Stimulated activated CD4-positive, alpha-beta T cell treated with anti-CD3 and anti-CD28 coated beads, Interleukin-1b, Interleukin-23, amount 100 ng/mL, for 24 hours (primary cell): ENCODE measurements at places on chromosomes 4 and X.
A peak's percentile ranks its signal among the peaks of the same experiment; 100 is the strongest.

DNA sequence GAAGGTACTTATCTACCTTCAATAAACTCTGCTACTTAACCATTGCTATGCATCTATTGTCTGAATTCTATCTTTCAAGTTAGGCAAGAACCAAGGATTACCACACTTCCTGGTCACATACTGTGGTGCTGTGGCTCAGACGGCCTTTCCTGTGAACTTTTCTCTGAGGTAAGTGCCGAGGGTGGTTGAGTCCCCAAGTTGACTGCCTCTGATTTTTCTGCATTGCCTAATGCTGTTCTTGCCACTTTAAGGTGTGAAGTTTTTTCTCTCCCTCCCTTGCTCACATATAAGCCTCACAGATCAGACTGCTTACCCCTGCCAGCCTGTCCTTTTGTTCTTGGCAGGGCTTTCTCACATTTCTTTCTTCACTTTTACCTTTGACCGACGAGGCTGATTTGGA is 348.0 kb upstream of the POU3F4 start:
- no peak for DNase-seq

- DNase-seq, result no peak
Observed at GRCh38 chrX:40877887-40878286, 142.5 kb upstream of the MED14 start.

- no peak for DNase-seq
Observed at GRCh38 chrX:119755981-119756533, 2.3 kb upstream of the SOWAHD start.

DNA sequence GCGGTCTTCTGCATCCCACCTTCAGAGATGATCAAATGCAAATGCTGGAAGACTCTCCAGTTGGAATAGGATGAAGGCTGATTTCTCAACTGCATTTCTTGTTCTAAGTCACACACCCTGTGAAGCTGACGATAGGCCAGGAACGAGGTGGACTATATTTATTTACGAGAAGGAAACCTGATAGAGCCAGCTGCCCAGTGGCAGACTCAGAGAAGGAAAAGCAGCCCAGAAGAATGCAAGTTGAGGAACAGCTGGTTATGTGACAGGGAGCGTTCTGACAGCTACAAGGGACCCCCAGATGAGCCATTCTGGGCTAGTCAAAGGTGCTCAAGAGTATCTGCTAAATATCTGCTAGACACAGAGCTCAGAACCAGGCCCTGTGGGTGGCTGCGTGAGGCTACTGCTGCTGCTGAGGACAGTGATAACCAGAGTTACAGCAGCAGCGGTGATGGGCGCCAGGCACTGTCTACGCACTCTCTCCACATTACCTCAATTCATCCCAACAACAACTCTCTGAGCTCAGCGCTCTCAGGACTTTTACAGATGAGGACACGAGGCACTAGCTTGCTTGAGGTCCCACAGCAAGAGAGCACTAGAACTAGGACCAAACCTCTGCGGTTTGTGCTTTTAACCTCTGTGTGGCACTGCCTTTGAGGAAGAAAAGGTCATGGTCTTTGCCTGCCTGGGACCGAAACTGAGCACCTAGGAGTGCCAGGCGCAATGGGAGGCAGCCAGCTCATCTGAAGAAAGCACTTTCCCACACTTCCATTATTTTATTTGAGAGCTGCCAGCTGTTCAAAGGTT is 69.0 kb downstream of the GATB start:
- no peak for DNase-seq

DNA sequence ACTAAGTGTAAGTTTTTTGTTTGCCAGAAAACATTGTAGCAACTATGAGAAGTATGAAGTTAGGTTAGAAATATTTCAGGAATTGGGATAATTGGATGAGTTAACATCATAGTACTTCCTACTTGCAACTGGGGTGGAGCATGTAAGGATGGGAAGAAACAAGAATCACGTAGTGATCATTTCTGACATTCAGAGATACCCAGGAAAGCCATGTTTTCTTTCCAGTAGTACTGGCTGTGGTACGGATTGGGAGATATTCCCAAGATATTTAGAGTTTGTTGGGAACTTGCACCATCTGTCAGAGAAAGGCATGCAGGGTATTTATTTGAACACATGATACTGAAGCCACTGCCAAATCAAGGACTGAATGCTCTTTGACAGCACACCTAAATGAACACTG is 87.6 kb upstream of the SLC4A4 start:
- no peak for DNase-seq

- peak; percentile 21 for DNase-seq
Observed at GRCh38 chr4:177047070-177047850, 254.5 kb upstream of the VEGFC start.

- no peak for DNase-seq
Observed at GRCh38 chr4:89212666-89213381, 94.8 kb downstream of the GPRIN3 start.

- DNase-seq, result no peak
Observed at GRCh38 chr4:143016171-143016570, 168.5 kb upstream of the USP38 start.

GRCh38 chr4:159390648-159391047 is 287.8 kb downstream of the RAPGEF2 start:
- no peak for DNase-seq

DNA sequence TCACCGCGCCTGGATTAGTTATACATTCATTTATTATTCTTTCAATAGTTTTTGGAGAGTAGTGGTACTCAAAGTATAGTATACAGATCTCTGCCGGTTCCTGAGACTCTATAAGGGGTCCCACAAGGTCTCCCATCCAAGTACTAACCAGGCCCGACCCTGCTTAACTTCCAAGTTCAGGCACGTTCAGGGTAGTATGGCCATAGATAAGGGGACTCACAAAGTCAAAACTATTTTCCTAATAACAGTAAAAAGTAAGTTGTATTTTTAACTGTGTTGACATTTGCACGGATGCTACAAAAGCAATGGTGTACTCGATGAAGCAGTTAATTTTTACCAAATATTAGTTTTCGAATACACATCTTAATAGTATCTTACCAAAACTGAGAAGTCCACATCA is 84.4 kb upstream of the STK26 start:
- no peak for DNase-seq

DNA sequence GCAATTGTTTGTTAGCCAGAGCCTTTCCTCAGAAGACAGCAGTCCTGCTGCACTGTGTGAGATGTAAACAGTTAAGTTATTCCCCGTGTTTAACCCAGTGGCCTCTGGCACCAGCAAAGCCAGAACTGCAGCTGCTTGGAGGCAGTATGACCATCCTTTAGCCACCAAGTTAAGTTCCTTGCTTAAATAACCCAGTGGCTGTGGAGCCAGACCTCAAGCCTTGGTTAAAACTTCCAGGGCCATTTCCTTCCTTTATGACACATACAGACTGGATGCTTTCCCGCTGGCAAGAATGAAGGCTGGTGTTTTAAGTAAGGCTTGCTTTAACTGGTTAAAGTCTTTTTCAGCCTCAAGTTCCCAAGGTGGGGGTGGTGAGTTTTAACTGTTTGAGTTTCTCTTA is 379.8 kb downstream of the DCAF12L2 start:
- DNase-seq, result no peak
